Activated naive CD8-positive, alpha-beta T cell treated with anti-CD3 and anti-CD28 coated beads for 36 hours (primary cell): ENCODE measurements at places on chromosomes 3 and 15. TPM values are rescaled to one million over a fixed set of nuclear protein-coding genes. Genes with fewer than 3 reads are reported as not detected.

CSPG5 gene
- 0.56 TPM for total RNA-seq

STX19 gene
- total RNA-seq = not detected

DNA sequence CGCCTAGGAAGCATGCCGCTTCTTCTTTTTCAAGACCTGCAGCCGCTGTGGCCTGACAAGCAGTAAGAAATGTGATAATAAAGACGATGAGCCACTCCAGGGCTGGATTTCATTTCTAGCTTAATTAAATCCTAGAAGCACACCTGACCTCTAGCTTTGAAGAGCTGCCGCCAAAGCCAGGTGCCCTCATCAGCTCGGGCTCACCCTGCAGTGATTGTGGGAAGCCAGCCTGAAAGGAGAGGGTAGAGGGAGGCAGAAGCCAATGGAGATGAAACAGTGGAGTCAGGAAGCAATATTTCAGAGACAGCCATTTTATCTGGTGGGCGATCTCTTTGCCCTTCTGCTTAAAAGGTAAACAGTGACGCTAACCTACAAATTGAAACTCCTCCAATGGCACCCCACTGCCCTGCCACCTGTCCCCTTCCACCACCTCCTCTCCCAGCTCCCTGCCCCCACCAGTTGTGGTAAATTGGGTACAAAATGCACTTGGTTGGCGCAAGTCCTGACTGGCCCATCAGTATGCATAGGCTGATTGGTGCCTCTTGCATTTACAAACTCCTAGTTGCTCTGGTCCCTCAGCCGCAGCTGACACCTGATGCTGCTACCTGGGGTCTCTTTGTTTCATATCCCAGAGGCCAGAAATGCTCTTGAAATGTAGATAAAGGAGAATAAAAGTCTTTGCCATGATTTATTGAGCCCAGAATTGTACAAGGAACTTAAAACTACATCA lies 385.3 kb downstream of the PDCD6IP start:
- DNase-seq = no peak
- H3K27ac ChIP-seq = no peak overlapping the region
- no peaks in the 10 kb centered on the region for H3K36me3 ChIP-seq
- H3K27me3 ChIP-seq = no peaks in the 10 kb centered on the region

- H3K4me1 ChIP-seq = peaks cover 93% of the 10 kb centered on the region
- peak overlapping the region; percentile 94 for H3K27ac ChIP-seq
- no peak for DNase-seq
- no peaks in the 10 kb centered on the region for H3K27me3 ChIP-seq
- peaks cover 87% of the 10 kb centered on the region for H3K36me3 ChIP-seq
Measured at GRCh38 chr3:30659270-30660130, 53.1 kb downstream of the TGFBR2 start.

DNA sequence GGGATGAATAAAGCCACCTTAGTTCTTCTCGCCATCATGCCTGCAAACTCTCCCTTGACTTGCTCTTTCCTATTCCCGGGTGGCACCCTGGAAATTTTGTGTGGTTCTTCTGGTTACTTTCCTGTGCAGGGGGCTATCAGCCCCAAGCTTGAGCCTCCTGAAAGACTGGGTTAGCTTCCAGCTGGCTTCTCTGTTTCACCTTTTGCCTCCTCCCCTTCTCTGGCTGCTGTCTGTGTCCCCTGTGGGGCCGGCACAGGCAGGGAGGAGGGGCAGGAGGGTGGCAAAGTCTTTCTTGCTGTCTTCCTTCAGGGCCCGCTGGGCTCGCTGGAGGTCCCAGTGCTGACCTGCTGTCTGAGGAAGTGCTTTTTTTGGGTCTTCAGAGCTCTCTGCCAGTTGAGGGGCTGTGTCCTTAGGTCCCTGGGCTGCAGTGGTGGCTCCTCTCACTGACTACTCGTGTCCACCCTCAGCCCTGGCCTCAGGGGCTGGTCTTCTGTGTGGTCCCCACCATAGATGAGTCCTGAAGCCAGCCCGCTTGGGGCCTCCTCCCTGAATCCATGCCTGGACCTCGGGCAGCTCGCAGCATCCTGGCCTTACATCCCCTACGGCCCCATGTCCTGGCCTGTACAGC lies 196.5 kb downstream of the KLF13 start:
- H3K4me3 ChIP-seq = no peak overlapping the region
- H3K4me1 ChIP-seq = no peaks in the 10 kb centered on the region
- no peaks in the 10 kb centered on the region for H3K36me3 ChIP-seq
- H3K27ac ChIP-seq = no peak overlapping the region
- no peak for DNase-seq

GRCh38 chr3:129428007-129428375 lies 445 bp downstream of the EFCAB12 start:
- H3K36me3 ChIP-seq = peaks cover 15% of the 10 kb centered on the region
- no peak overlapping the region for H3K27ac ChIP-seq
- DNase-seq = no peak
- peaks cover 5% of the 10 kb centered on the region for H3K27me3 ChIP-seq
- H3K4me1 ChIP-seq = peaks cover 37% of the 10 kb centered on the region

- peaks cover 46% of the 10 kb centered on the region for H3K36me3 ChIP-seq
- H3K27ac ChIP-seq = no peak overlapping the region
- peaks cover 21% of the 10 kb centered on the region for H3K4me1 ChIP-seq
- DNase-seq = no peak
Measured at GRCh38 chr3:12638105-12638504, 25.8 kb downstream of the RAF1 start.

FAM219B gene
- 37.6 TPM for total RNA-seq

NRROS gene
- 21.2 TPM for total RNA-seq

FBXO40 gene
- not detected for total RNA-seq

- no peaks in the 10 kb centered on the region for H3K27me3 ChIP-seq
- H3K36me3 ChIP-seq = peaks cover 20% of the 10 kb centered on the region
- H3K4me3 ChIP-seq = no peak overlapping the region
- H3K27ac ChIP-seq = no peak overlapping the region
- peaks cover 51% of the 10 kb centered on the region for H3K4me1 ChIP-seq
Measured at GRCh38 chr3:188434594-188434993, 280.6 kb downstream of the LPP start.

- no peaks in the 10 kb centered on the region for H3K27me3 ChIP-seq
- H3K4me1 ChIP-seq = peaks cover 11% of the 10 kb centered on the region
- no peaks in the 10 kb centered on the region for H3K36me3 ChIP-seq
- H3K4me3 ChIP-seq = no peak overlapping the region
Measured at GRCh38 chr3:71681224-71681668, 44.0 kb downstream of the EIF4E3 start.

- H3K4me1 ChIP-seq = no peaks in the 10 kb centered on the region
- H3K27ac ChIP-seq = no peak overlapping the region
- DNase-seq = no peak
- no peak overlapping the region for H3K4me3 ChIP-seq
Measured at GRCh38 chr15:44763848-44764247, 27.5 kb downstream of the TRIM69 start.

GRCh38 chr3:52006017-52006819 lies 10.5 kb upstream of the RPL29 start:
- H3K27ac ChIP-seq = no peak overlapping the region
- H3K27me3 ChIP-seq = no peaks in the 10 kb centered on the region
- no peaks in the 10 kb centered on the region for H3K36me3 ChIP-seq
- peaks cover 12% of the 10 kb centered on the region for H3K4me1 ChIP-seq
- H3K4me3 ChIP-seq = no peak overlapping the region
- no peak for DNase-seq

DNA sequence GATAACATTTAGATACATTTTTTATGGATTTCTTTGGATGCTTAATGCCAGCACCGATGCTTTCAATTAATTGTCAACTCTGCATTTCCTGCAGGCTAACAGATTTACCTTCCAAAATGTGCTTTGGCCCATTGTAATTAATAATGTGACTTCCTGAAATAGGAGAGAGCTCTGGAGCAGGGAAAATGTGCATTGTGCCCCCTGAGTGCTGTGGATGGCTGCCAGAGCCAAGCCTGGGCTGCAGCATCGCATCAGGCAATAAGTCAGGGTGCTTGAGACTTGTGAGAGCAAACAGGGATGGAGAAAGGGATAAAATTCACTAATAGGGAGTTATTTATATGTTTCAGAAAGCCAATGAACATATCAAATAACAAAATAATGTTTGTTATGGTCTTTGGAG lies 133.8 kb downstream of the MOBP start:
- H3K4me3 ChIP-seq = no peak overlapping the region
- H3K36me3 ChIP-seq = no peaks in the 10 kb centered on the region
- DNase-seq = no peak
- peaks cover 11% of the 10 kb centered on the region for H3K27me3 ChIP-seq

- H3K4me1 ChIP-seq = no peaks in the 10 kb centered on the region
- no peaks in the 10 kb centered on the region for H3K27me3 ChIP-seq
- no peak for DNase-seq
Measured at GRCh38 chr15:35448294-35448693, 97.7 kb downstream of the DPH6 start.

GRCh38 chr15:27707257-27707656 lies 391.9 kb downstream of the OCA2 start:
- no peaks in the 10 kb centered on the region for H3K4me1 ChIP-seq

DNA sequence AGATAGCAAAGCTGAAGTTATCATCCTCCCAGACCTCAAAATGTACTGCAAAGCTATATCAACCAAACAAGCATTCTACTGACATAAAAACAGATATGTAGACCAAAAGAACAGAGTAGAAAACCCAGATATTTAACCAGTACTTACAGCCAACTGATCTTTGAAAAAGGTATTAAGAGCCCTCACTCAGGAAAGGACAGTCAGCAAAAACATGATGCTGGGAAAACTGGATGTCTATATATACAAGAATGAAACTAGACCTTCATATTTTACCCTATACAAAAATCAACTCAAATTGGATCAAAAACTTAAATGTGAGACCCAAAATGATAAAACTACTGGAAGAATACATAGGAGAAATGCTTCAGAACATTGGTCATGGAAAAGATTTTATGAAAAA lies 87.5 kb upstream of the MME start:
- no peak overlapping the region for H3K27ac ChIP-seq
- H3K4me3 ChIP-seq = no peak overlapping the region
- H3K4me1 ChIP-seq = no peaks in the 10 kb centered on the region
- H3K27me3 ChIP-seq = no peaks in the 10 kb centered on the region

FSIP1 gene
- total RNA-seq = 0.62 TPM

DNA sequence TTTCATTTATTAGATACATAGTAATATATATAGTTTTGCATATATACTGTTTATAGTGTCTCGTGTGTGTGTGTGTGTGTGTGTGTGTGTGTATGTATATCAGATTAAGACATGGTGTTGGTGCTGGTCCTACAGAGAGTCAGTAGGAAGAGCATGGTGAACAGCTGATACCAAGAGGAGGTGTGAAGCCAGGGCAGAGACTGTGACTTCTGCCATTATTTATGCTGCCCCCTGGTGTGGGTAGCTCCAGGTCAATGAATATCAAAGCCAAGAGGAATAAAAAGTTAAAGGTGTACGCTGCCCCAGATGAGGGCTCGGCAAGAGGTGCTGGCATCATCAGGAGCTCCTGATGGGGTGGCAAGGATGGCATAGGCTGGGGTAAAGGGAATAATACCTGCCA lies 299.5 kb upstream of the RASGRP1 start:
- no peak overlapping the region for H3K4me3 ChIP-seq
- peaks cover 13% of the 10 kb centered on the region for H3K27me3 ChIP-seq
- H3K36me3 ChIP-seq = no peaks in the 10 kb centered on the region
- no peak overlapping the region for H3K27ac ChIP-seq
- no peak for DNase-seq
- no peaks in the 10 kb centered on the region for H3K4me1 ChIP-seq

COL6A6 gene
- total RNA-seq = not detected

GRCh38 chr3:112793326-112794081 lies 53.2 kb downstream of the CD200R1L start:
- H3K4me3 ChIP-seq = no peak overlapping the region
- peaks cover 12% of the 10 kb centered on the region for H3K4me1 ChIP-seq
- no peaks in the 10 kb centered on the region for H3K36me3 ChIP-seq
- H3K27ac ChIP-seq = no peak overlapping the region

- H3K27me3 ChIP-seq = peaks cover 5% of the 10 kb centered on the region
- DNase-seq = no peak
Measured at GRCh38 chr15:80699981-80700380, 4.9 kb downstream of the ABHD17C start.

IQCF6 gene
- total RNA-seq = not detected

DNA sequence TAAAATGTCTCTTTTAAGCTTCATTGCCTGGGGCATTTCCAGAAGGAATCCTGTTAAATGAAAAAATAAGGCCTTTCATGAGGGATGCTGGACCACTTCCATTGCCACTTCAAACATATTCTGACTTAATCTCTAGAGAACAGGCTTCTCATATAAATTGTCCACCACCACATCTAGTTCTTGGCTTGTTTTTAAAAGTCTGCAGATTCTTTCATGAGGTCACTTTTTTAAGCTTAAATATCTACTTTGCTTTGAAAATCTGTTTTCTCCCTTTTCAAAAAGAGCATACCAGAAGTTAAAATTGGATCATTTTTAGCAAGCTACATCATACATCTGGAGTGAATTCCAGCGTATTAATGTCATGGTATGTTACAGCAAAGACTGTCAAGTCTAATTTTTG lies 131.6 kb downstream of the C3orf70 start:
- no peaks in the 10 kb centered on the region for H3K4me1 ChIP-seq
- no peak for DNase-seq
- peaks cover 49% of the 10 kb centered on the region for H3K36me3 ChIP-seq
- no peaks in the 10 kb centered on the region for H3K27me3 ChIP-seq
- H3K27ac ChIP-seq = no peak overlapping the region

PTX3 gene
- not detected for total RNA-seq

GRCh38 chr15:98085003-98085639 lies 124.6 kb downstream of the ARRDC4 start:
- H3K4me1 ChIP-seq = no peaks in the 10 kb centered on the region
- peaks cover 10% of the 10 kb centered on the region for H3K27me3 ChIP-seq
- DNase-seq = peak; percentile 5
- no peak overlapping the region for H3K4me3 ChIP-seq

DNA sequence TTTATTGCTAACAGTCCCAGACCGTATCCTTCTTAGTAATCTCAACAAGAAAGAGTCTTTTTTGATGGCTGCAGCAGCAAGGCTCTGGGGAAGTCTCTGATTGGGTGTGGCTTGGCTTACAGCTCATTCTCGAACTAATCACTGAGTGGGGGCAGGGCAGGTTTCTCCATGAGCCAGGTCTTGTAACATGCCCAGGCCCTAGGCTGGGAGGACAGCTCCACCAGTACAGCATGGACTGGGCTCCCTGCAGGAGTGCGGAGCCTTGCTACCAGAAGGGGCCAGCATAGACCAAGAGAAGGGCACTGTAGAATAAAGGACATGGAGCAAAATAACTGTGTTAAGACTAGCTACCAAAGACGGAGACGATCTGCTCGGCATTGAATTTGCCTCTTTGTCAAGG lies 7.2 kb downstream of the CD276 start:
- no peak overlapping the region for H3K27ac ChIP-seq
- H3K4me1 ChIP-seq = peaks cover 4% of the 10 kb centered on the region
- H3K27me3 ChIP-seq = peaks cover 57% of the 10 kb centered on the region
- no peaks in the 10 kb centered on the region for H3K36me3 ChIP-seq
- DNase-seq = no peak
- H3K4me3 ChIP-seq = no peak overlapping the region

DNA sequence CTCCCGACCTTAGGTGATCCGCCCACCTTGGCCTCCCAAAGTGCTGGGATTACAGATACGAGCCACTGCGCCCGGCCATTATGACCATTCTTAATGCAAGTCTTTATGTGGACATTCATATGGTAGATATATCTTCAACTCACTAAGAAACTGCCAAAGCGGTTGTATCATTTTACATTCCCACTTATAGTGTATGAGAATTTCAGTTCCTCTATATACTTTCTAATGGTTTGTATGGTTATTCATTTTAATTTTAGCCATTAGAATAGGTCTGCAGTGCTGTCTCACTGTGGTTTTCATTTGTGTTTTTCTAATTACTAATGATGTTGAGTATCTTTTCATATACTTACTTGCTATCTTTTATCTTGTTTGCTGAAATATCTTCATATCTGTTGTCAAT lies 32.5 kb downstream of the TCF12 start:
- H3K27ac ChIP-seq = no peak overlapping the region
- no peaks in the 10 kb centered on the region for H3K27me3 ChIP-seq
- H3K36me3 ChIP-seq = peaks cover 44% of the 10 kb centered on the region
- H3K4me3 ChIP-seq = no peak overlapping the region
- no peak for DNase-seq
- H3K4me1 ChIP-seq = peaks cover 26% of the 10 kb centered on the region
